ENCODE measurements at places on chromosomes 13 and 19.

DNA sequence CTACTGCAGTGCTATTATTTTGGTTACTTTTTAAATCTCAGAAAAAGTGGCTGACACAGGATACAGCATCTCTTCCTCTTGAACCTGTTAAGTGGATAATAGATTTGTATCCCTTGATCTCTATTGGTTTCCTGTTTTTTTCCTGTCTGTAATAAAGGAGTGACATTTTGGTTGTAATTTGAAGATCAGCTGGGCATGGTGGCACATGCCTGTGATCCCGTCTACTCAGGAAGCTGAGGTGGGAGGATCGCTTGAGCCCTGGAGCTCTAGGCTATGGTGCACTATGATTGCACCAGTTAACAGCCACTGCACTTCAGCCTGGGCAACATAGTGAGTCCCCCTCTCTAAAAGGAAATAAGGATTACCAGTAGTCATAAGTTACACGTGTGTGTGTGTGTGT, 46.8 kb downstream of the METTL21C start:
- no peak for DNase-seq

- DNase-seq, result peak; percentile 54
Observed at GRCh38 chr19:41225238-41226052, 6.4 kb downstream of the AXL start.

DNA sequence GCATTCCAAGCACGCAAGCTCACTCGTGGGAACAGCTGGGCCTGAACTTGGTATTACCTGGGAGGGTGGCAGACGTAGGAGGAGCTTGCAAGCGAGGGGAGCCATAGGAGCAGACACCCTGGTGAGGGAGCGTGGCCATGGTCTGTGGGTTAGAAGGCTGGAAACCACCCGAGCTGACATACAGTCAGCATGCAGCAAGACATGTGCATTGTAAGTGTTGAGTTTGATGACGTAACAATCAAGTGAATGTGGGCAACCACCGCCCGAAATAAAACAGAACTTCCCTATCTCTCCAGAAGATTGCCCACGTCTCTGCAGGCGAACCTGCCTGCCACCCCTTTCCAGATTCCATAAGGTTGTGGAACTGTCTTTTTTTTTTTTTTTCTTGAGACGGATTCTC, 26.8 kb downstream of the UBXN6 start:
- no peak for DNase-seq

- DNase-seq, result no peak
Observed at GRCh38 chr19:19110410-19111135, 27.7 kb downstream of the TMEM161A start.

- no peak for DNase-seq
Observed at GRCh38 chr13:28426381-28426780, 68.5 kb downstream of the FLT1 start.

GRCh38 chr13:91816263-91816807, 417.9 kb downstream of the GPC5 start:
- no peak for DNase-seq

DNA sequence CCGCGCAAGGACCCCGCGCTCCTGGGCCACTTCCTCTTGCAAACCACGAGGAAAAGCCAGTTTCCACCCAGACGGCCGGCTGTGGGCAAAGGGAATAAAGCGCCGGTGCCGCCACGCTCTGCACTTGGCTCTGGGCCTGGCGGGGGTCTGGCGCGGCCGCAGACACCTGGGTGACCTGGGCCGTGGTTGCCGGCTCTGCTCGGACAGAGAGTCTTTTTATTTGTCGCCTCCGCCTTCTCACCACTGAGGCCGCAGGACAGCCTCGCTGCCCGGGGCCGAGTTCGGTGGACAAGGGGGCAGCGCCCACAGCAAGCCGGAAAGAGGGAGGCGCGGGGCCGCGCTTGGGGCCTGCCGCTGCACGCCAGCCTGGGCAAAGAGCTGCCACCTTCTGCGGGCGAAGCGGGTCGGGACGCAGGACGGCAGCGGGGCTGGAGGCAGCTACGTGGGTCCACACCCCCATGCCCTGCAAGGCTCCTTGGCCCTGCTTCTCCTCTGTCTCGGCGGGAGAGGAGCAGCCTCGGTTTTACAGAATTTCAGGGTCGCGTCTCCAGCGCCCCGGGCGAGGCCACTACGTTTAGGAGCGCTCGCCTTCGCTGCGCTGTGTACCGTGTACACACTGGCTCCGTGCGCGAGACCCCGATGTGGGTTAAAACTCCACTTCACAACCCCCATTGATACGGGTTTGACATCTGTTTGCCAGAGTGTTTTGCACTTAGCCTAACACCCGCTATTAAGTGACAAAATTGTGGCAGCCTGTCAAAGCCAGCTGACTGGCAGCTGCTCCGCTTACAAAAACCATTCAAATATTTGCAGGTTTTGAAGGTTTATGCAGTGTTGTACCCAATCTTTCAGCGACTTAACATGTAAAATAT, 13.0 kb upstream of the SOX1 start:
- no peak for DNase-seq

GRCh38 chr13:78298657-78299056, 304.7 kb downstream of the POU4F1 start:
- no peak for DNase-seq

DNA sequence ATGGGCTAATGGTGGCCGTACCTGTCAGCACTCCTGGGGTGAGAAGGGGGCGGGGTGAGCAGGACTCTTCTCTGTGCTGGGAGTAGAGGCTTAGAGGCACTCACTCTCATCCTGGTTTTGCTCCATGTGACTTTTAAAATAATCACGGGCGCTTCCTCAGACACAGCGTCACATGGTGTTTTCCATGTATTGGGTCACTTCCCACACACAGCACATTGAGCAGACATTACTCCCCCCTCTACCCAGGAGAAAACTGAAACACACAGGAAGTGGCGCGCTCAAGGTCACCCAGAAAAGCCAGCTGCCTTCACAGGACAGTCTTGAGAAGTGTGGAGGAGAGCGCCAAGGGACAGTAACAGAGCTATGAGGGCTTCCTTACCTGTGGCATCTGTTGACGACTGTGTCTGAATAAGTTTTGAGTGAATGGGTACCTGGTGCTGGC, 23.2 kb downstream of the SPATA13 start:
- DNase-seq, result no peak

DNA sequence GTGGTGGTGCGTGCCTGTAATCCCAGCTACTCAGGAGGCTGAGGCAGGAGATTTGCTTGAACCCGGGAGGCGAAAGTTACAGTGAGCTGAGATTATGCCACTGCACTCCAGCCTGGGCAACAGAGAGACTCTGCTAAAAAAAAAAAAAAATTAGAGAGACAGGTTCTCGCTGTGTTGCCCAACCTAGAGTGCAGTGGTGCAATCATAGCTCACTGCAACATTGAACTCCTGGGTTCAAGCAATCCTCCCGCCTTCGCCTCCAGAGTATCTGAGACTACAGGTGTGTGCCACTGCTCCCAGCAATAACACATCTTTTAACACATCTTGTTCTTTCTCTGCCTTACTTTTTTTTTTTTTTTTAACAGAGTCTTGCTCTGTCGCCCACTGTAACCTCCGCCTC, 32.7 kb downstream of the CLEC17A start:
- no peak for DNase-seq

- no peak for DNase-seq
Observed at GRCh38 chr13:46405457-46405856, 18.4 kb upstream of the RUBCNL start.

- peak; percentile 22 for DNase-seq
Observed at GRCh38 chr13:38350114-38350617, 515 bp downstream of the UFM1 start.

DNA sequence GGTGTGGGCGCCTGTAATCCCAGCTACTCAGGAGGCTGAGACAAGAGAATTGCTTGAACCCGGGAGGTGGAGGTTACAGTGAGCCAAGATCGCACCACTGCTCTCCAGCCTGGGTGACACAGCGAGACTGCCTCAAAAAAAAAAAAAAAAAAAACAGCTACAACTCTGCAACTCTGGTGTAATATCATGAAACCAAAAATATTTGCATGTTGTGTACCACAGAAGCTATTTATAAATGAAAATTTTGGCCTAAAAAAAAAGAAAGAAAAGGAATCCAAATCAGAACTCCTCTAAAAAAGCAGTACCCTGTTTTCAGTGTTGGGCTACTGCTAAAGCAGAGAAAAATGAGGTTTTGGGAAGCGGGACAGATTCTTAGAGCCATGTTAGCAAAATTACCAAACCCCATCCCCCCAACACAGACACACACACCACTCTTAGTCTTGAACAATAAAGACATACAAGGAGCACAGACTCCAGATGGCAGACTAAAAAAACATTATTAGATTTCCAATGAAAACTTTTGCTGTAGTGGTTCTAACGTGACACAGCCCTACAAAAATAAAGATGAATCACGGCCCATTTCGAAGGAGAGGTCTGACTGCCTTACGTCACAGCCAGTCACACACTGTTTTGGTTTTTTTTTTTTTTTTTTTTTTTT, 51.5 kb downstream of the INSR start:
- DNase-seq, result no peak

- DNase-seq, result no peak
Observed at GRCh38 chr13:23988546-23989122, 91.3 kb upstream of the C1QTNF9B start.

DNA sequence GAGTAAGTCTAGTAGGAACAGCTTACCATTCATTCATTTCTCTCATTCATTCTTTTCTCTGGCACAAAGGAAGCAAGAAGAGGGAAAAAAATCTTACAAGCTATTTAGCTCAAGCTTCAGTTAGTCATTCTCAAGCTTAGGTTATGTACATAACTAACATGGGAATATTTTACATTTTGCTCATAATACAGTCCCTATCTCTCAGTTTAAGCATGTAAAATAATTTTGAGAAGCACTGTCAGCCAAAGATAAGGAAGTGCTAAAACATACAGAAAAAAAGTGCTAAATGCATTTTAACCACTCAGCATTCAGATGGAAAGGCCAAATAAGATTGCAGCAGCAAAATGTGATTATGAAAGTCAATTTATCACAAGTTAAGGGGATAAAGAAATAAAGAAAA, 7.9 kb downstream of the RBM26 start:
- DNase-seq, result no peak

DNA sequence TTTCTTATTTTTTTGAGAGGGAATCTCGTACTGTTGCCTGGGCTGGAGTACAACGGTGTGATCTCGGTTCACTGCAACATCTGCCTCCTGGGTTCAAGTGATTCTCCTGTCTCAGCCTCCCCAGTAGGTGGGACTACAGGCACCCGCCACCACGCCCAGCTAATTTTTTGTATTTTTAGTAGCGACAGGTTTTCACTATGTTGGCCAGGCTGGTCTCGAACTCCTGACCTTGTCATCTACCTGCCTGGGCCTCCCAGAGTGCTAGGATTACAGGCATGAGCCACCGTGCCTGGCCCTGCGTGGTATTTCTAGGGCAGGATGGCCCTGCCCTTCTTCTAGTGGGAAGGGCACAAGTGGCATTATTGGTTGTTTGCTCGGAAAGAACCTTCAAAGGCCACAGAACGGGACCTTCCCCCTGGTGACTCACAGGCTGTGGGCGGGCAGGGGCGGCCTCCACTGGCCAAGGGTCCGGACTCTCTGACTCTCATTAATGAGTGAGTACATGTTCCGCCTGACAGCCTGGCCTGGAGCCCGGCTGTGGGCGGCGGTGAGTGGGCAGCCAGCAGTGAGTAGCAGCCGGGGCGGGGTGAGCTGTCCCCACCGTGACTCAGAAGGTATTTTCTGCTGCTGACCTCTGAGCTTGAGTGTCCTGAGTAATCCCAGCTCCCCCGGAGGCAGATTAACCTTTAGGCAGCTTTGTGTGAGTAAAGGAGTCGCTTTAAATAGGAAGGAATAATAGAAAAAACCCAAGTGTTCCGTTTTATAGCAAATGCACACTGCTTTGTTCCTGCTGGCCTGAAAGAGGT, 5.1 kb downstream of the DOT1L start:
- peak; percentile 76 for DNase-seq

DNA sequence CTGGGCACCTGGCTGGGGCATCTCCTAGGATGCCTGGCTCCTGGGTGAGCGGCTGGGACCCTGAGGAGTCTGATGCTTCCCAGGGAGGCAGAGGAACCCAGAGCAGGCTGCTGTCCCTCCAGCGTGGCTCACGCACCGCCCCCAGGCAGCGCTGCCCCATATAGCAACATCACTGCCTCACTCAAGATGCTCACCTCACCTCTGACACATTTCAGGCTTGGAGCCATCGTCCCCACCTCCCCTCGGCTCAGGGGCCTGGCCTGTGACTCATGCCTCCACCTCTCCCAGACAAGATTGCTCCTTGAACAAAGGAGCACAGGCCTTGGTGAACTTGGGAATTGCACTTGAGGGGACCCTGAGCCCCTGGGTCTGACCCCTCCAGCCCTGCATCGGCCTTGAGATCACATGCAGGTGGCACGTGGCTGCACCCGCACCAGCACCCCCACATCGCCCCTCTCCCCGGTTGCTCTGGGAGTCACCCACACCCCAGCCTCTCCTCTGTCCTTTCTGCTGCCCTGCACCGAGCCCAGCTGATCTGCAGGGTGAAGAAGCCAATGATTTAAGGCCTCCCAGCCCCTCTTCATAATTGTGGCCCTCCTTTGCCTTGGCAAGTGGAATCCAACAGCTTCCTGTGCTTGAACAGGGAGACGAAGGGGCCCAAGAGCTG, 11.2 kb downstream of the CEBPA start:
- DNase-seq, result no peak

- DNase-seq, result peak; percentile 34
Observed at GRCh38 chr19:47284324-47284899, 9.7 kb downstream of the INAFM1 start.

DNA sequence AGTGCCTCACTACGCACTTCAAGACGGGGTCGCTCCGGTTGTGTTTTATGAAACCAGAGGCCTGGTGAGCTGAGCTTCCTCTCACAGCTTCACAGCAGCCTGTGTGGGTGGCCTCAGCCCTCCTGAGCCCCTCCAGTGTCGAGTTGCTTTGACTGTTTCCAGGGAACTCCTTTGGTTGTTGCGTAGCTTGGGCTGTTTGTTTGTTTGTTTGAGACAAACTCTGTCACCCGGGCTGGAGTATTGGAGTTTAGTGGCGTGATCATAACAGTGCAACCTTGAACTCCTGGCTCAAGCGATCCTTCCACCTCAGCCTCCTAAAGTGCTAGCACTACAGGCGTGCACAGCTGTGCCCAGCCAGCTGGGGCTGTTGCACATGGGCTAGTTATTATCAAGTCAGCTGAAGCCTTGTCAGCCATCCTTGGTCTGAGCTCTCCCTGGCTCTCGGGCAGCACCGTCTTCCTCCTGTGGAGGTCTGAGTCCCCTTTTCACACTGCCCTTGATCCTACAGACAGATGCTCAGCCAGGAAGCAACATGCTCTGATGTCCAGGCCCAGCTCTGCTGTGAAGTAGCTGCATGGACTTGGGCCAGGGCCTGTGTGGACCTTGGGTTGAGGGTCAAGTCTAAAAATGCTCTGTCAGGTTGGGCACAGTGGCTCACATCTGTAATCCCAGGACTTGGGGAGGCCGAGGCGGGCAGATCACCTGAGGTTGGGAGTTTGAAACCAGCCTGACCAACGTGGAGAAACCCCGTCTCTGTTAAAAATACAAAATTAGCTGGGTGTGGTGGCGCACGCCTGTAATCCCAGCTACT, 10.2 kb downstream of the DOT1L start:
- DNase-seq, result no peak

All from frontal cortex (tissue), 4 donors.